ENCODE measurements at places on chromosomes 5 and 9.
A peak's percentile ranks its signal among the peaks of the same experiment; 100 is the strongest.

DNA sequence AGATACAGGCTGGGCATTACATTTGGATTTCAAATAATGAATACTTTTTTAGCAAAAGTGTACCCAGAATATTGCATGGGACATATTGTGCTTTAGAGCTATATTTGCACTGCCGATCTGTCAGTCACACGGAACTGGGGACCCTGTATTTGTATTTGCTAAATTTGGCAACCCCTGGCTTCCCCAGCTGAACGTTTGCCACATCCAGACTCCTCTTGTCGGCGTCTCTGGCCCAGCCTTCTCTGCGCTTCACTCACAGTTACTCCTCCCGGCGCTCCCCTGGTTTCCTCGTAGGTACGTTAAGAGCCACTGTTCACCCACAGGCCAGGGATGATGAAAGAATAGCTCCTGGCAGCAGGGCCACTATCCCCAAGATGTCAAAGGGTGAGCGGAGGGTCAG, 58.7 kb downstream of the NSUN2 start:
- DNase-seq, result no peak

- DNase-seq, result no peak
These were observed 28.3 kb downstream of the OLFML2A start for GRCh38 chr9:124805186-124805585.

GRCh38 chr5:129099184-129099569, 4.6 kb downstream of the ISOC1 start:
- DNase-seq, result no peak

- DNase-seq, result no peak
These were observed 38.0 kb upstream of the ADAM19 start for GRCh38 chr5:157613385-157614245.

GRCh38 chr9:19387317-19387716, 7.3 kb upstream of the RPS6 start:
- DNase-seq, result peak; percentile 28

DNA sequence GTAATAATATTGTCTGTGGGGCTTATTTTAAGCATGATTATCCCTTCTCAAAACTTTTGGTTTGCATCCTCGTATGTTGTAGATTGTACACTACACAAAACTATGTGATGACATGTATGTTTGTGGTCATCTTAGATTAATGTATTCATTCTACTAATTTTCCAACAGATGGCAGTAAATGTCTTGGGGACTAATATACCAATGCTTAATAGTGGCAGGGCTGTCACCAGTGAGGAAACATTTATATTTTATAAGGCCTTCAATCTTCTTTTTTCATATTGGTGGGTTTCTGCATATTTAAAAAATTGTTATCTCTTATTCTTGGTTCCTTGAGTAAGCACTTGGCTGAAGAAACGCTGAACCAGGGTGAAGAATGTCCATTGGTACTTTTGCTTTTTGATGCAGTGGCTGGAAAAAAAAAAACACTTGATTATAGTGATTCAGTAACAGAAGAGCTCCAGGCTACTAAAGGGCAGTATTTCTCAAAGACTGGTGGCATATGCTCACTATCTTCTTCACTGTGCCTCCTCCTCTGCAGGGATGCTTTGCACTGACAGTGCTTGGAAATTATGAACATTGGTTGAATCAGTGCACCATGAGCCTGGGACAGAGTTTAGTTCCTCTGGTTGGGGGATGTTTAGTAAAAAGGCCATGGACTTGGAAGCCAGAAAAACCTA, 530.3 kb downstream of the RASEF start:
- DNase-seq, result peak; percentile 19

GRCh38 chr9:7293091-7293490, 506.5 kb downstream of the DMAC1 start:
- DNase-seq, result no peak

- DNase-seq, result no peak
These were observed 19.3 kb upstream of the WNT8A start for GRCh38 chr5:138064526-138064925.

GRCh38 chr5:14208071-14209021, 65.2 kb downstream of the TRIO start:
- DNase-seq, result peak; percentile 75

GRCh38 chr5:123756318-123756665, 244.3 kb downstream of the CSNK1G3 start:
- no peak for DNase-seq

GRCh38 chr5:143101725-143102386, 301.6 kb downstream of the NR3C1 start:
- peak; percentile 29 for DNase-seq

- DNase-seq, result no peak
These were observed 14.4 kb downstream of the HNRNPK start for GRCh38 chr9:83965350-83966208.

DNA sequence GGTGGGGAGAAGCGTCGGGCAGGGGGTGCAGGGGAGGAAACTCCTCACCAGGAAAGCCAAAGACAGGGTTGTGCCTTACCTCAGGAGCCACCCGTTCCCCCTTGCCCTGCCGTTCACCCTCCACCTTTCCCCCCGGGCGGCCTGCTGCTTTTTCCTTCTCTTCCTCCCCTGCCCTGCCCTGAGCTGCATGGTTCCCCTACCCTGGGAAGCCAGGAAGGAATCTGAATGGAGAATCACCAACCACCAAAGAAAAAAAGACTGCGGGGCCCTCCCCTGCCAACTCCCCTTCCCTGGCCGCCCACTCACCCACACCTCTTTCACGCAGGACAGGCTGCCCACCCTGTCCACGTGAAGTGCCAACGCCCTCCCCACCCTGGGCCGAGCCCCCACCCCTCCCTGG, 820 bp upstream of the NFX1 start:
- DNase-seq, result no peak

DNA sequence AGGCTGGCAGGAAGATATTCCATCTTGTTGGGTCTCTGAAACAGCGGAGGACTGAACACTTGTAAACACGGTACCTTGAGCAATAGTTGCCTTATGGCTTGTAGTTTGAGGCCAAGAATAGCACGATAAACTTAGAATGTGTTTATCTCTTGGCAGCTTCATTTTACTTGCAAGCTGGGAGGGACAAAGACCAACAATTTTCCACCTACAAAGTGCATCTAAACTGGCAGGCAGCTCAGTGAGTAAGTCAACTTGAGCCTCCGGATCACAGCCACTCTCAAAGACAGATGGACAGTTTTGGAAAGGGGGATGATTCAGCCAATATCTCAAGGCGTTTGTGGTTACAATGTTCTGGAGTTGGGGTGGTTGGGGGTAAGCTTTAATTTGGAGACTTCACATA, 652.6 kb downstream of the CETN3 start:
- peak; percentile 56 for DNase-seq

DNA sequence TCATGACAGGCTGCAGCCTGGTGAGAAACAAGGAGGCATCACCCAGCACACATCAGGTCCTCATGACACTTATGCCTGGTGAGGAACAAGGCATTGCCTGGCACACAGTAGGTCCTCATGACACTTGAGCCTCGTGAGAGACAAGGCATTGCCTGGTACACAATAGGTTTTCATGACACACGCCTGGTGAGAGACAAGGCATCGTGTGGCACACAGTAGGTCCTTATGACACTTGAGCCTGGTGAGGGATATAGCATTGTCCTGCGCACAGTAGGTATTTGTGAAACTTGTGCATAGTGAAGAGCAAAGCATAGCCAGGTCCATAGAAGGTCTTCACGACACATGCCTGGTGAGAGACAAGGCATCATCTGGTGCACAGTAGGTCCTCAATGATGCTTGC, 23.5 kb downstream of the WHRN start:
- no peak for DNase-seq

- no peak for DNase-seq
These were observed 248.9 kb downstream of the ADGRV1 start for GRCh38 chr5:90807496-90807895.

GRCh38 chr9:95157481-95158151, 159.9 kb downstream of the FANCC start:
- DNase-seq, result peak; percentile 40

DNA sequence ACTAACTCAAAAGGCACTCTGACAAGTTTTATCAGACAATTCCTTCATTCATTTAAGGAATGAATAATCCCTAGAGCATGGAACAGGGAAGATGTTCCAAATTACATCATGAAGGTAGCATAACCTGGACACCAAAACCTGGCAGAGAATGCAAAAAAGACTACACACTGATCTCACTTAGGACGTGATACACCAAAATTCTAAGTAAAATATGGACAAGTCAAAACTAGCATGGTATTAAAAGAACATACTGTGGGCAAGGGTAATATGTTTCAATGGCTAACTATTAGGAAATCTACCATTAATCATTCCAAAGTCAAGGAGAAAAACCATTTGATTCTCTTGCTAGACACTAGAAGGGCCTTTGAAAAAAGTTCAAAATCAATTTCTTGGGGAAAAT, 176.5 kb downstream of the HSPA4 start:
- no peak for DNase-seq

GRCh38 chr5:133842846-133843611, 125.4 kb downstream of the C5orf15 start:
- DNase-seq, result no peak

- DNase-seq, result no peak
These were observed 165.8 kb upstream of the CDH6 start for GRCh38 chr5:31027721-31028120.

GRCh38 chr5:168329302-168329701, 37.9 kb downstream of the WWC1 start:
- no peak for DNase-seq

DNA sequence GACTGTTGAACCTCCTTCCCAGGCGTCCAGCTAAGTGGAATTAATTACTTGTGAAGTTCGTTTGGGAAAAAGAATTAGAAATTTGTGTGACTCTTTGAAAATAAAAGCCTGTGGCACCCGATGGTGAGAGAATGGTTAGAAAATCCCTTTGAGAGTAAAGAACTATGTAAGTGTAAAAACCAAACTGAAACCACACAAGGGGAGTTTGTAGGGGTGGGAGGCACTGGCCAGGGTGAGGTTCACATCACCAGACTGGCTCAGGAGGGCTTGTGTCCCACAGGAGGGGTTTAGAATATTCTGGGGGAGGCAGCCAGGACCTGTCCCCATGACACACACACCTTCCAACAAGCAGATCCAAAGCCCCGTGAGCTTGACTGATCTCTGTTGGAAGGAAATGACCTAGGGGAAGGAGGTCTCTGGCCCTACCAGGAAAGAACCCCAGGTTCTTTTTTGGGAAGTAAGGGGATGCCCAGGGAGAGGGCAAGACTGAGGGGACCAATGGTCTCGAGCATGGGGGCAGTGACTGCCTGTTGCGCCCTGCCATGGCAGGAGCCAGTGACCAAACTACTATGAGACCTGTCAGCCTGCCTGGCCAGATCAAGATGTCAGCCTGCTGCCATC, 4.3 kb downstream of the SPATA24 start:
- DNase-seq, result no peak

GRCh38 chr5:38543886-38544285, 12.6 kb downstream of the LIFR start:
- DNase-seq, result no peak

DNA sequence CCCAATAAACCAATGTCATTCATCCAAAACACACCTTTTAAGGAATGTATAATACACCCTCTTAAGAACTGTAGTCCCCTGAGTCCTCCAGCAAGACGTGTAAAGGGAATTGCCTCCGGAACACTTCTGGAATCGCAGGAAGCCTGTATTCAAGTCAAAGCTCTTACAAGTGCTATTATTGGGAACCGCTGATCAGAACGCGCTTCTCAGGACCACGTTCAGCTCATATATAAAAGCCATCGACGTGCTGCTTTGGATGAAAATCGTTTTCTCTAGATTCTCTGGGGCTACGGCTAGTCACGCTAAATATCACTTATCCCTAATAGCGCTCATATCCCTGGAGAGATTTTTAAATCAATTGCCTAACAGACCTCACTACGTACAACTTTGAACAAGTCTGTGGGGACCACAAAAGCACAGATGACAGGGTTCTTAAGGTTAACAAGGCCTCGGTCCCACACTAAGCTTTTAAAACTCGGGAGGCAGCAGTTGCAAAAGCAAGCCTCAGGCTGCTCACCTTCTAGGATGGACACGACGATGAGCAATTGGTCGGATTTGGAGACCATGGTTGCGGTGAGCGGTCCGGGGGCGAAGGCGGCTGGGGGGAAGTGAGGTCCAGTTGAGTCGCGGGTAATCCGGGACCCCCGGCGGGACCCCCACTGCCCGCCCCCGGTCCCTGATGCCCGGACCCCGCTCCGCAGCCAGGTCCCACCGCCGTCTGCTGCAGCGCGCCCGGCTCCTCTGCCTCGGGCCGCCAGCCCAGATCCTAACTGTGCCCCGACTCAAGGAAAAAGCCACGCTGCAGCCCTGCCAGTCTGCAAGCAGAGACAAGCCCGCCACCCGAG, 548 bp downstream of the CEP120 start:
- DNase-seq, result peak; percentile 33

- no peak for DNase-seq
These were observed 25.9 kb downstream of the GFI1B start for GRCh38 chr9:133004091-133004998.

DNA sequence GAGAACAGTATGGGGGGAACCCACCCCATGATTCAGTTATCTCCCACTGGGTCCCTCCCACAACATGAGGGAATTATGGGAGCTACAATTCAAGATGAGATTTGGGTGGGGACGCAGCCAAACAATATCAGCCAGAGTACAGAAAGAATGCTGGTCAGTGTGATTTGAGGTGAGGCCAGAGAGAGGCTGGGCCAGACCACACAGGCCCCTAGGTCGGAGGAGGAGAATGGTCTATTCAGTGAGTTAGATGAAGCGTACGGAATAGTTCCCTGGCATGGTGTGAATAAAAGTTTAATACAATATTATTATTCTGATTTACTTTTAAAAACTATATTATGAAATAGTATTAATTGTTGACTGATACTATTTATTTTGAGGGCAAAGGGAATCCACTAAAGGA, 39.7 kb downstream of the PCSK5 start:
- DNase-seq, result no peak

GRCh38 chr9:27533311-27533710, 3.7 kb upstream of the MOB3B start:
- no peak for DNase-seq

- DNase-seq, result no peak
These were observed 349.2 kb upstream of the ADAMTSL1 start for GRCh38 chr9:18124760-18125159.

GRCh38 chr9:120757026-120757913, 35.9 kb downstream of the FBXW2 start:
- no peak for DNase-seq

DNA sequence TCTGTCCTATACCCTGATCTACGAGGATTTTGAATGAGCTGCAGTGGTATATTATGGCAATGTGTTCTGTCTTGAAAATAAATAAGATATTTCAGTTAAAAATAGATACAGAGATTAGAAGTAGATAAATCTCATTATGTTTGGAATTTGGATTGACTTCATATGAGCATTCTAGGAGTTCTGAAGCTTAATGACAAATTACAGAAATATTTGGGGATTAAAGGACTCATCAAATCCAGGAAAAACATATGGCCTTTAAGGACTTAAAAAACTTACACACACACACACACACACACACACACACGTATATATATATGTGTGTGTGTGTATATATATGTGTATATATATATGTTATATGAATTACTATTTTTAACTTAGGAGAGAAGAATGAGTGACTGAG, 446.9 kb upstream of the CD180 start:
- DNase-seq, result no peak

GRCh38 chr5:93151121-93151520, 429.9 kb downstream of the NR2F1-AS1 start:
- DNase-seq, result no peak
